Activated T-helper 9 cell treated with anti-CD3 and anti-CD28 coated beads, Interleukin-2, amount 50 U/mL, for 16 hours (primary cell): ENCODE measurements at places on chromosomes 13 and 19.

- DNase-seq = no peak
Observed at GRCh38 chr19:418761-419671, 10.1 kb upstream of the C2CD4C start.

GRCh38 chr13:49225223-49226042 lies 5.3 kb downstream of the MLNR start:
- DNase-seq = no peak

DNA sequence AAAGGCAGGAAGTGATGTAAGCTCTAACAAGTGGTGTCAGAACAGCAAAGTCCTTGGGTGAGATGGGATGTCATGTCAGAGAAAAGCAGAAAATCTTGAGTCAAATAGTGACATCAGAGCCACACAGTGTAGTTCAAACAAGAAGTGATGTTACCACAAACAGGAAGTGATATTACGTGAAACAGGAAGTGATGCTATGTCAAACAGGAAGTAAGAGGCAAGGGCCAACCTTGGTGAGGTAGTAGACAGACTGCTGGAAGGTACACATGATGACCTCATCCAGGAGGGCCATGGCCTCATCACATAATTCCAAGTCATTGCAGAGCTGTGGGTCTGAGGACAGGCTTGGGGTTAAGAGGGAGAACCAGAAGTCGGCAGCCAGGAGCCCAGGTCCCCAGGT lies 7.0 kb upstream of the MAMSTR start:
- DNase-seq = no peak

DNA sequence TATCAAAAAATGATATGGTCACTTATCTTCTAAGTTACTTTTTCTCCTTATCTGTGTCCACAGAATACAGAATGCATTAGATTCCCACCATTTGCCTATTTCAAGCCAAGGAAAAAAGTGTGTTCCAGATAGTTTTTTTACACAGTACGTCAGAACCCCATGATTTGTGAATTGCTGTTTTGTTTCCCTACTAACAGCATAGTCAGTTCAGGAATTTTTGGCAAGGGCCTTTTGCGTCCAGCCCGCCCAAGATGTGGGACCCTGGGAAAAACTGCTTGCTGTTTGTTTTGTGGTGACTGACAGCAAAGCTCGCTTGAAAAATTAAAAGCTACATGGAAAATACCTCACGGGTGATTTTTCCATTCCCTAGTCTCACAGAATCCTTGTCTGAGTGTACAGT lies 20.4 kb upstream of the FAM216B start:
- no peak for DNase-seq
